Dorsolateral prefrontal cortex (tissue), 122 donors: ENCODE measurements at places on chromosomes 1 and 21.

- no peak for DNase-seq
These were observed 15.1 kb upstream of the PCP4 start for GRCh38 chr21:39852021-39852721.

- DNase-seq = no peak
These were observed 467.0 kb upstream of the USP24 start for GRCh38 chr1:55682198-55682597.

GRCh38 chr21:34986561-34987500 lies 62.3 kb downstream of the RUNX1 start:
- DNase-seq = no peak

DNA sequence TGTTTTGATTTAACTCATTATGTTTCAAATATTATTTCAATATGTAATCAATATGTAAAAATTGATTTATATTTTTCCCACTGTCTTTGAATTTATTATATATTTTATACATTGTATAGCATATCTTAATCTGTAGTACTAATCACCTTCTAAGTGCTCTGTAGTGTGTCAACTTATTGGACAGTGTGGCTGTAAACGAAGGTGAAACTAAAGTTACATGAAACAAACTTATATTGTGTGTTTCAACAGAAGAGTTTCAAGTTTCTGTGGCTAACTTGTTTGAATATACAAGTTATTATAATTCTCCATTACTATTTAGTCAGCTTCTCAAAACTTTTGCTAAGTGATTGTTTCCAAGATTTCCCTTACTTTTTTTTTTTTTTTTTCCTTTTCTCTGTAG lies 175.8 kb downstream of the DHRS3 start:
- no peak for DNase-seq

DNA sequence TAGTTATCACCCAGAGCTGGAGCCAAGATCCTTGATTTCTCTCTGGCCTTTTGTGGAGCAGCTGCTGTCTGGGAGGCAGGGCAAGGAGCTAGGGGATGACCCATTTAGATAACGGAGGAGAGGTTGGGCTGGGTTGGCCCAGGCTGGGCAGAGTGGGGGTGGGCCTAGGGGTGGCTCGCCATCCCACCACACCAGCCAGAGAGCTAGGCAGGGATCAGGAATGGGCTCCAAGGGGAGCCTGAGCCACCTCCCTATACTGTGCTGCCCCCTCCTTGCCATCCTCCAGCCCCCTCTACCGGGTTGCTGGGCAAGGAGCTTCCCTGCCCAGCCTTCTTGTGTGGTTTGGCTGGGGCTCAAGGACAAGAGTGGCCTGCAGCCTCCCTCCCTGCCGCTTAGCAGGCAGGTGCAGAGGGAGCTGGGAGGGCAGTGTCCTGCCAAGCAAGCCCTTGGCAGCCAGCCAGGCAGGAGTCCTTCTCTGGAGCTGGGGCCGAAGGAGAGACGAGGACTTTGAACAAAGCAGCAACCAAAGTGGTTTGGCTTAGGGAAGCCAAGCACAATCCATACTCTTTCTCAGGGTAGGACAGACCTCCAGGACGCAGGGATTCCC lies 4.1 kb downstream of the NUAK2 start:
- no peak for DNase-seq

GRCh38 chr1:35488336-35488735 lies 68.9 kb downstream of the KIAA0319L start:
- no peak for DNase-seq

GRCh38 chr1:59354709-59355337 lies 57.9 kb downstream of the FGGY start:
- no peak for DNase-seq

- no peak for DNase-seq
These were observed 11.9 kb upstream of the RNPEP start for GRCh38 chr1:201970334-201971159.
